ENCODE measurements at places on chromosomes 16 and 17.

DNA sequence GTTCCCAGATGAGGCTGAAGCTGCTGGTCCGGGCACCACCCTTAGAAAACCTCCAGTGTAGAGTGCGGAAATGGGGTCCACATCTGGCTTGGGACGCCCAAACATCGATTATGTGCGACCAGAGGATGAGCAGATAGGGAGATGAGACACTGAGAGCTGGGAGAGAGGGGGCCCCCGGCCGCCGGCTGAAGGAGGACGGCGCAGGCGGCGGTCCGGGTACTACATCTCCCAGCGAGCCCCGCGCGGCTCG lies 182 bp upstream of the SPECC1 start:
- DNase-seq = no peak

GRCh38 chr16:67345401-67345800 lies 18.8 kb downstream of the LRRC36 start:
- DNase-seq = no peak

DNA sequence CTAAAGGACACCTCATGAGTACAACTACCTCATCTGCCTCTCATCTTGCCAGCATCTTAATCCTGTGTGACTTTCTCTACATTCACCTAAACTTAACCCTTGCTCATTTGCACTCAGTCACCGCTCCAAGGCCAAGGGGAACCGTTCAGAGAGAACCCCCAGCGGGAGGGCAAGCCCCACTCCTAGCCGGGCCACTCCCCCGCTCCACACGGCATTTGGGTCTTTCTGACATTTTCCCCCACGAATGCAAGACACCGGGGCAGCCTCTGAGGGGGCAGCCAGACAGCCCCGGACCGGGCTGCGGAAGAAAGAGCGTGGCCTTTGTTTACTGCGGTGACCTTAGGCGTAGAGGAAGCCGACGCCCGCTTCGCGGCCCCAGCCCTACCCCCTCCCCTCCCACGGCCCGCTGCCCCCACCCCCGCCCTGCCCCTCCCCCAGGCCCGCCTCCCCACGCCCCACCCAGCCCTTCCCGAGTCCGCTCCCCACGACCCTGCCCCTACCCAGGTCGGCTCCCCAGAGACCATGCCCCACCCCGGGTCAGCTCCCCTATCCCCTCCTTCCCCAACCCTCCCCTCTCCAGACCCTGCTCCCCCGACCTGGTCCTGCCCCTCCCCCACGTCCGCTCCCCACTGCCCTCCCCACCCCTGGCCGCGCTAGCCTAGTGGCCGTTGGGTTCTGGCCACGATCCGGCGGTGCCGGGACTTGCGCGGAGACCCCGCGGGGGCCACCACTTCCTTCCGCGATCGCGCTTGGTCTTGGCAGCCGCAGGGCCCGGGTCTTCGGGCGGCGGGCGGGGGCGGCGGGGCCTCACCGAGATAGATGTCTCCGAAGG lies 789 bp downstream of the CSNK1D start:
- DNase-seq = peak; percentile 9

DNA sequence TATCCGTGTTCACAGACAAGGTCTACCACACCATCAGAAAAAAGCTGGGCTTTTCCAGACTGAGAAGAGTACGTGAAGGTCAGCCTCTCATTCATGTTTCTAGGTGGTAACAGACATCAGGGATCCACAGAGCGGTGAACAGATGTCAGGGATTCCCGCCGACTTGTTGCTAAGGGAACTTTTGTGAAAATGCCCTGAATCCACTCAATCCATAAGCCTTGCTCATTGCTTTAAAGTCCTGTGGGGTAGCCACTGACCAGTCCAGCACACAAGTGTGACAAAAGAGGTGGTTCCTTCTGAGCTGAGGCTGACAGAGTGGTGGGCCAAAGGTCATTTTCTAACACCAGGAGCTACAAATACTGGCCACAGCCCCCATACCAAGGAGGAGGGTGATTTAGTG lies 5.9 kb downstream of the GAS7 start:
- DNase-seq = no peak

DNA sequence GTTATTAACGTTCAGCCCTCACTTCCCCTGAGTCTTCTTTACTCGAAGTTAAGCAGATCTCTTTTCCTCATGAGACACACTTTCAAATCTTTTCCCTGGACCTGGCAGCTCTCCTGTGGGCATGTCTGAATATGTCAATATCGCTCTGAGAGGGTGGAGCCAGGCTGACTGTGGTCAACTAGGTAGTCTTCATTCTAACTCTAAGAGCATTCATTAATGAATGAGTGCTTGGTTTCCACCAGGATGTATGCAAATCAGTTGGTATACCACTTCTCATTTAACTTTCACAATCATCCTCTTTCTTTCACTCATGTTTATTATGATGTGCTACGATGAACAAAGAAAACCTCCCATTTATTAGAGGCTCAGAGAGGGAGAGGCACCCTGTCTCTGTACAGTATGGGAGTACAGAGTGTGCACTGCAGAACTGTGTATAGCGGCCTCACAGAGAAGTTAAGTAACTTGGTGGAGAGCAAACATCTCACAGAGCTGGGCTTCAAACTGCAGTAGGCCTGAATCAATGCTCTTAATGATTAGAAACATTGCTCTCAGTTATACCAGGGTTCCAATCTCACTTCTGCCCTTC lies 39.9 kb downstream of the OTOA start:
- no peak for DNase-seq

DNA sequence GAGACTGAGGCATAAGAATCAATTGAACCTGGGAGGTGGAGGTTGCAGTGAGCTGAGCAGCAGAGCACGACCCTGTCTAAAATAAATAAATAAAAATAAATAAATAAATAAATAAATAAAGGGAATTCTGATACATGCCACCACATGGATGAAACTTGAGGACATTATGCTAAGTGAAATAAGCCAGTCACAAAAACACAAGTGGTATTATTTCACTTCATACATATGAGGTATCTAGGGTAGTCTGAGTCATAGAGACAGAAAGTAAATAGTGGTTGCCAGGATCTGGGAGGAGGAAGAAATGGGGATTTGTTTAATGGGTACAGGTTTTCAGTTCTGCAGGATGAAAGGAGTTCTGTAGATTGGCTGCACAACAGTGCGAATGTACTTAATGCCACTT lies 16.3 kb downstream of the PIPOX start:
- peak; percentile 43 for DNase-seq

DNA sequence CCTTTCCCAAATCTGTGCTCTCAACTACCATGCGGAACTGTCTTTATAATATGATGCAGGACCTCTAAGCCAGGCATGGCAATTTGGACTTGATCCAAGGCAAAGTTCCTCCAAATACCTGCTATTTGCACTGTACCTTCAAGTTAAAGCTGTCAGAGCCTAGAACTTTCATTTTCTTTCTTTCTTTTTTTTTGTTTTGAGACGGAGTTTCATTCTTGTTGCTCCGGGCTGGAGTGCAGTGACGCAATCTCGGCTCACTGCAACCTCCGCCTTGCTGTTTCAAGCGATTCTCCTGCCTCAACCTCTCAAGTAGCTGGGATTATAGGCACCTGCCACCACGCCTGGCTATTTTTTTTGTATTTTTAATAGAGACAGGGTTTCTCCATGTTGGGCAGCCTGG lies 51.7 kb downstream of the ARHGAP27 start:
- DNase-seq = no peak

DNA sequence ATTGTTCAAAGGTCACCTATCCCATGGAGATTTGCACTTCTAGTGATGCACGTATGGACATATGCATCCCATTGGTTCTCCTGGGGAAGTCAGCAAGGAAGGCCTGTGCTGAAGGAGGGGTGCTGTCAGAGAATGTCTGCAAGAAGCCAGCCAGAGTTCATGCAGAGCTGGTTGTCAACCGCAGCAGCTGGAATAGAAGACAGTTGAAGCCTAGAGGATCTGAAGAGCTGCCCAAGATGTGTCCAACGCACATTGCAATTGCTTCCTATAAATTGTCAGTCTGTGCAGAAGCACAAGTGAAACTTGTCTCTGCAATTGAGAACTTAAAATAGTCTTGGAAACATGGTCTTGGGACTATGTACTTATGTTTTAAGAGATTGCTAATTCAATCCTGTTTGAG lies 82.1 kb upstream of the CNTNAP4 start:
- DNase-seq = no peak

GRCh38 chr17:46151762-46152161 lies 41.5 kb downstream of the KANSL1 start:
- peak; percentile 59 for DNase-seq

DNA sequence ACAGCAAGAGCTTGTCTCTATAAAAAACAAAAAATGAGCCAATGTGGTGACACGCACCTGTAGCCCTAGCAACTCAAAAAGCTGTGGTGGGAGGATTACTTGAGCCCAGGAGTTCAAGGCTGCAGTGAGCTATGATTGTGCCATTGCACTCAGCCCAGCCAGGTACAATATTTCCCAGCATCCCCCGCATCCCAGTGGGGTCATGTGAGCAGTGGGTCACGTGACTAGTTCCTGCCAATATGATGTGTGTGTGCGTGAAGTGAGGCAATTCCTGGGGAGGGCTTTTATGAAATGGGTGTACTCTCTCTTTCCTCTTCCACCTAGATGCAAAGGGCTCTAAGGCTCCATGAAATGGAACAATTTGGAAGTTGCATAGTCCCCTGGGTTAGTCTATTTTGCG lies 81.3 kb downstream of the GSG1L start:
- DNase-seq = no peak

GRCh38 chr17:74682471-74683190 lies 30.1 kb downstream of the CD300LF start:
- DNase-seq = no peak

Measured in EH (cell line).